ENCODE measurements at places on chromosomes 2 and 18.

DNA sequence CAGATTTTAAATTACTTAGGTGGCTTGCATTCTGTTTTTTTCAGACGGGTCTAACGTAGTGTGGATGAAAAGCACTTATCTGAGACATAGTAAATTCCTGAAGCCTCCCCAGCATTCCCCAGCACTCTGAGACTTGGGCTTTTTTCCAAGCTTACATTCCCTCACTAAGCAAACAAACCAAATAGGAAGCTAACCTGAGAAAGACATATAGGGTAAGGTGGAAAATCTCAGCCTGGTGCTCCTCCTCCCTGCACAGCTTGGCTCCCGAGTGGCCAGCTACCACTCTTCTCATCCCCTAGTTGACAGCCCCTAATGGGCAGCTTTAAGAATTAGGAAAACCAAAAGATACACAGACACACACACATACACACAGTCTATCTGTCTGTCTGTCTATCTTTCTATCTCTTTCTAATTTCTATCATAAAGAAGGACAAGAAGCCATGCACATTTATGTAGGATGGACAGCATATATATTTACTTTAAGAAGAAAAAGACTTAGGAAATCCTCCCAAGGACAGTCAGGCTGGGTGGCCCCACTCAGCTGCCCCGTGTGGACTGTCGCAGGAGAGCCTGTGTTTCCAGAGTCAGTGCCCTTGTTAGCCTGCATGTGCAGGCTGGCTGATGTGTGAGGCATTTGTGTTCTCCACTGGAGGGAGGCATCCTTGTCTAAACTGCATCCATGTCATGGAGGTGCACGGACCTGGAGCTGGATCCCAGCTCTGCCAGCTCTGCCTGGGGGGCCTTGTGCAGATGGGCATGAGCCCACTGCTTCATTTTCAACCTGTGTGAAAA, 8.2 kb downstream of the CNNM3 start:
- no peak for DNase-seq

- DNase-seq = no peak
Measured at GRCh38 chr2:181190711-181191110, 210.3 kb downstream of the UBE2E3 start.

DNA sequence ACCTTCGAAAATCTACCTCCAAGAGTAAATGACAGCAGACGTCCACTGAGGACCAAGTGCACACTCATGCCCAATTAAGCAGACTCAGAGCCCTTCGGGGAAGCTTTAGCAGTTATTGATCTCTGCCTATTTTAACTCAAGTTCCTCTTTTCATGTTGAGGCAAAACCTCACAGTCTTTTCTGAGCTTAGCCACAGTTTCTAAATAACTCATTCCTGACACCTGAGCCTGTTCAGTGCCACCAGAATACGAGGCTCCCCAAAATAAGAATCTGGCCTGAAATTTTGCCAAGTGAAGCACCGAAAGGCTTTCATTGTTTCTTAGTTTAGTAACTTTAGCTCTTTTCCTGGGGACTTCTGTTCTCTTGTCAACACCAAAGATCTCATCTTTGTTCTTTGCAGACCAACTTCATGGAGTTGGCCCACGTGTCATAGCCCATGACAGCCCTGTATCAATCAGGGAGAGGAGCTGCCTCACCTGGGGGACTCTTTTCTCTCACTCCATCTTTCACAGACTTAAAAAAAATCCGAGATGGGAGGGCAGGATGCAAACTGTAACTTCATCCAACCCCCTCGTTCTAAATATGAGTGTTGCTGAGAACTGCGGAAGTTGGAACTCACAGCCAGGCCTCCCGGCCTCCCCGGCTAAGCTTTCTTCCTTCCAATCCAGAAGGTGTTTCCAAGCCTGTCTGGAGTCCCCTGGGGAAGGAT, 22.2 kb downstream of the INPP5D start:
- no peak for DNase-seq

DNA sequence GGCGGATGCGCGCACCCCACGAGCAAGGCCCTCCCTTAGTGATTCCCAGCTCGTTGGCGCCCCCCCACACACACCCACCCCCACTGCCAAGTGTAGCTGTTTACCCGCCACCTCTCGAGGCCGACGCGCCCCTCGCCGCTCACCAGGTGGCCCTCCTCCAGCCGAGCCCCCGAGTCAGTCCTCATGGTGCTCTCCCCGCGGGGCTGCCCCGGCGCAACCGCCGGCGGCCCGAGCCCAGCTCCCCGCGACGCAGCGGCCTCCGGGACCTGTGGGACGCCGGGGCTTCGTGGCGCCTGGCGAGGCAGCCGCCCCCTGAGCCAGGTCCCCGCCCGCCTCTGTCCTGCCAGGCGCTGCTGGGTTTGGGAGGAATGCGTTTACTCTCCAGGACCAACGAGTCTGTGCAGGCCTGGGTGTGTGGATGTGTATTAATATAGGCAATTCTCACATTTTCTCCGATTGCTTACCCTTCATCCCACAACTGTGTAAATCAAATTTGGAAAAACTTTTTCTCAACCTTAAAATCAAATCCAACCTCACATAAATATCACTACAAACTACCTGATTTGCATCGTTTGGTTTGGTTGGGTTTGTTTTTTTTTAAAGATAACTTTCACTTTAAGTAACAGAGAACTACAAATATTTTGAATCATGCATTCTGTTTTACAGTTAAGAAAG, at the start of gene TMEM237:
TMEM237 (minus strand) TSS at position 288 of the 675 bp plus-strand sequence; CDS start at position 185, 103 bp downstream.
- DNase-seq = peak; percentile 35

- no peak for DNase-seq
Measured at GRCh38 chr2:49585921-49586320, 431.6 kb upstream of the FSHR start.

DNA sequence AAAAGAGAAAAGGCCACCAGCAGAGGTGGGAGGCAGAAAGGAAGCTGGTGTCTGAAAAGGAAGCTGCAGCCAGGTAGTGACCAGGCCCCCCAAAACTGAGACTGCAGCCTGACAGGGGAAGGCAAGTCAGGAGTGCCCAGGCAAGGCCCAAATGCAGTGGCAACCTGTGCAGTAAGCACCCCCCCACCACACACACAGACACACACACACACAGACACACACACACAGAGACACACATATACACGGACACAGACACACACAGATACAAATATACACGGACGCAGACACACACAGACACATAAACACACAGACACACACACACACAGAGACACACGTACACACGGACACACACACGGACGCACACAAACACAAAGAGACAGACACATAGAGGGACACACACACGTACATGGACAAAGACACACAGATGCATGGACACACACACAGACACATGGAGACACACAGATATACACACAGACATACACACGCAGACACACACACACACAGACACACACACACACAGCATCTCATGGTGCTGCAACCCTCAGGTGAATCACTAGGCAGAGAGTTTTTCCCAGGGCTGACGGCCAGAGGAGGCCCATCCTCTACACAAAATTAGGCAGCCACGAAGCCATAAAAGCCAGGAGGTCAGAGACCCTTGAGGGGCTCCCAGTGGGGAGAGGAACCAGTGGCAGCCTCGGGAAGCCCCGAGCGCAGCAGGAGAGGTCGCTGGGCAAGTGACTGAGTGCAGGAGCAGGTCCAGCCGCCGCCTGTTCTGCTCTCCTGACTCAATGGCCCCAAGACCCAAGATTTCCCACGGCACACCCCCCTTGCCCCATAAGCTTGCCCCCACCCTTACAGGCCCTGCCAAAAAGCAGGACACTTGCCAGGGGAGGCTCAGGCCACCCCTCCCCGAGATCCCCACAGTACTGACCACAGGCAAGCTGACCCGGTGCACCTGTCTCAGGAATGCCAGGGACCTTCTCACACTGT, 6.3 kb downstream of the SDC1 start:
- no peak for DNase-seq

GRCh38 chr2:176096243-176096985, 3.2 kb upstream of the HOXD12 start:
- DNase-seq = no peak

DNA sequence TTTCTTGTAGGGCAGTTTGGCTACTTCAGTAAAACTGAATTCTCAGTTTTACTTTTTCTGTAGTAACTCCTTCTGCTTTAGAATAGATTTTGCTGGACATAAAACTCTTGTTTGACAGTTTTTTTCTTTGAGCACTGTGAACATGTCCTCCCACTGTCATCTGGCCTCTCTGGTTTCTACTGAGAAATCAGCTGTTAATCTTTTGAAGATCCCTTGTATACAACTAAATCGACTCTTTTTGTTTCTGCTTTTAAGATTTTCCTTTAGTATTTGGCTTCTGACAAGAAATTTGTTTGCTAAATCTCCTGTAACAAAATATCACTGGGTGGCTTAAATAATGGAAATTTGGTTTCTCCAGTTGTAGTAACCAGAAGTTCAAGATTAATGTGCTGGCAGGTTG, 570.9 kb upstream of the RAB6C start:
- no peak for DNase-seq

GRCh38 chr2:238285653-238286082, 2.7 kb downstream of the PER2 start:
- DNase-seq = no peak

DNA sequence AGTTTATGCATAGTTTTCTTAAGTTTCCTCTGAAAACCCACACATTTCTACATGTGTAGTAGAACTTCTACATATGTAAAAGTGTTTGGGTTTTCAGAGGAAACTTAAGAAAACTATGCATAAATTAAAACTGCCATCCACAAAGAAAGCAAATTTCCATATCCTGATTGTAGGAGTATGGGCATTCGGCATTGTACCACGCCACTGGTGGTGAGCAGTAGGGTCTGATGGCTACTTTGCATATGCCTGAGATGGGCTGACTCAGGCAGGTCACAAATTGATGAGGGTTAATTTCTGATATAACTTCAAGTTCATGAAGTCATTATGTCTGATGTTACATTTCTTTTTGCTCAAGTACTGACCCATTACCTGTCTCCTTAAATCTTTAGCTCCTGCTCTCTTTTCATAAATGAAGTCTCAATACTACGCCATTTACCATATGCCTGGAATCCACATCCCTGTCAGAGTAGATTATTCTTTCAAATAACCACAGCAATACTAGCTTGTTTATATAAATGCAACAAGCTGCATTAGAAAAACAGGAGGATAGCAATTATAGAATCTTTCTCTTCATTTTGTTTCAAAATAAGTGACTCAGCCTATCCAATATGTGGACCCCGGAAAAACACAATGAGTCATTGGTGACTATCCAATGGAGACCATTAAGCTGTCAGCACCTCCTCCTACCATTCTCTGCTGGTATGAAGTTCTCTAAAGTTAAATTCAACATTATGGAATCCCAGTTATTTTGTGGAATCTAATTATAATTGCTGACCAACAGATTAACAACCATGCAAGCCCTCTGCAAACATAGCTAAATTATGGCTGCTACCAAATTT, 355.2 kb upstream of the UBE2E3 start:
- no peak for DNase-seq

- no peak for DNase-seq
Measured at GRCh38 chr2:235542733-235543127, 48.9 kb downstream of the AGAP1 start.

- no peak for DNase-seq
Measured at GRCh38 chr2:109282865-109283264, 153.9 kb downstream of the SH3RF3 start.

GRCh38 chr2:217934321-217935131, 68.3 kb downstream of the TNS1 start:
- DNase-seq = no peak

DNA sequence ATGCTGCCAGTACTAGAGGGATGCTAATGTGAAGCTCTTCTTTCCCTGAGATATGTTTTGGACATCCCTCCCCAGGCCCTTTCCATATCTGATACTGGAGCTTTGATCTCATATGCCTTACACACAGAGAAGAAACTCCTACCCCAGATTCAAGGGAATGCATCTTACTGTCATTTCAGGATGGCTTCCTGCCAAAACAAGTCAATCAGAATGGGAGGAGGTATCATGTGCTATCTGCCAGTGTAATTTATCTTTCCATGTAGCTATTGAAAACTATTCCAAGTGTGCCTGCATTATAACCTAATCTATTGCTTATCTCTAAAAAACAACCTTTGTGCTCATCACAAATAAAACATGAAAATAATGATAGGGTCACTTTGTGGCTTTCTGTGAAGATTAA, 269.9 kb upstream of the SETBP1 start:
- no peak for DNase-seq

GRCh38 chr18:13583576-13584550, 142.5 kb downstream of the FAM210A start:
- no peak for DNase-seq

GRCh38 chr18:45749918-45750689, 26.1 kb downstream of the SLC14A1 start:
- DNase-seq = no peak

GRCh38 chr2:239654266-239654665, 253.4 kb upstream of the HDAC4 start:
- DNase-seq = no peak

- no peak for DNase-seq
Measured at GRCh38 chr2:66789741-66790140, 354.8 kb downstream of the MEIS1 start.

- DNase-seq = no peak
Measured at GRCh38 chr2:164569378-164569777, 51.9 kb downstream of the GRB14 start.

- DNase-seq = no peak
Measured at GRCh38 chr18:42164556-42164955, 209.5 kb downstream of the PIK3C3 start.

DNA sequence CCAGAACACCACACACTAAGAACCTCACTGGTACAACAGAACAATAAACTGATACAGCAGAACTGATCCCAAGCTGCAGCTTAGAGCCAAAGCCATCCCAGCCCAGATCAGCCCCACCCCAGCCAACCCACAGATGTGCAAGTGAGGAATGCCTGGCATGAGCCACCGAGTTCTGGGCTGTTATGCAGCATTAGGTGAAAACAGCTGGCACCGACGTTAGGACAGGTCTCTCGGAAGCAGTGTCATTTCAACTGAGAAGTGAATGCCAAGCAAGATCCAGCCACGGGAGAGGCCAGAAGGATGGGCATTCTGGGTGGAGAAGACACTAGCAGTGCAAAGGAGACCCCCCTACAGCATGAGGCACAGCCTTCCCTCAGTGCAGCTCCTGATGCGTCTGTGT, 38.9 kb downstream of the ADCY3 start:
- no peak for DNase-seq

DNA sequence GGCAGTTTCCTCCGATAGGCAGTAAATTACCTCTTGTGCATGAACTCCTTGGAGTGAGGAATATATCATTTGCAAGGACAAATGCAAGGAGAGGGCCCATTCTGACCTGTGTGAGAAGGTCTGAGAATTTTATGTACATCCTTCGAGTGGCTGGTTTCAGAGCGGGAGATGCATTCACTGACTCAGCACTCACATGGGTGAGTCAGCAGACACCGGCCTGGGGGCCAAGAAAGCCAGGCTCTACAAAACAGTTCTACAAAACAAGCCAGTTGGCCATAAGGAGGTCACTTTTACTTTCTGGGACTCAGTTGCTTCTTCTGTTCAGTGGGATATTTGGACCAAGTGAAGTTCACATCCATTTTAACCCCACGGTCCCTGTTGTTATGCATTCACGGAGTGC, 35.3 kb downstream of the CYP26B1 start:
- DNase-seq = no peak

- DNase-seq = no peak
Measured at GRCh38 chr2:171615069-171615468, 72.2 kb upstream of the DYNC1I2 start.

- no peak for DNase-seq
Measured at GRCh38 chr2:103963146-103963725, 890.7 kb upstream of the POU3F3 start.
